CD4-positive, alpha-beta T cell treated with Interleukin-15 for 1 hour (primary cell): ENCODE measurements at places on chromosomes 6 and 20.

GRCh38 chr6:36671687-36672375 is 6.7 kb upstream of the CDKN1A start:
- DNase-seq: no peak

GRCh38 chr20:36812594-36813463 is 39.3 kb upstream of the DSN1 start:
- no peak for DNase-seq

- no peak for DNase-seq
These were observed 137.5 kb upstream of the SYNDIG1 start for GRCh38 chr20:24331939-24332338.

DNA sequence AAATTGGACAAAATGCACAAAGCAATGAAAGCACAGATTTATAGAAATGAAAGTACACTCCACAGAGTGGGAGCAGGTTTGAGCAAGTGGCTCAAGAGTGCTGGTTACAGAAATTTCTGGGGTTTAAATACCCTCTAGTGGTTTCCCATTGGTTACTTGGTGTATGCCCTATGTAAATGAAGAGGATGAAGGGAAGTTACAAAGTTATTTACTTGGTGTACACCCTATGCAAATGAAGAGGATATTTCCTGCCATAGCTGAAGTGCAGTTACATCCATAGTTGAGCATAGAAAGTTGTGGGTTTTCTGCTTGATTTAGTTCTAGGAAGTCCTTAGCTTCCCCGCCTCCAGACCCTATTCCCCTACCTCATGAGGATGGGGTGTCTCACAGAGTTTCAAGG is 22.7 kb downstream of the BCAS1 start:
- DNase-seq: no peak

DNA sequence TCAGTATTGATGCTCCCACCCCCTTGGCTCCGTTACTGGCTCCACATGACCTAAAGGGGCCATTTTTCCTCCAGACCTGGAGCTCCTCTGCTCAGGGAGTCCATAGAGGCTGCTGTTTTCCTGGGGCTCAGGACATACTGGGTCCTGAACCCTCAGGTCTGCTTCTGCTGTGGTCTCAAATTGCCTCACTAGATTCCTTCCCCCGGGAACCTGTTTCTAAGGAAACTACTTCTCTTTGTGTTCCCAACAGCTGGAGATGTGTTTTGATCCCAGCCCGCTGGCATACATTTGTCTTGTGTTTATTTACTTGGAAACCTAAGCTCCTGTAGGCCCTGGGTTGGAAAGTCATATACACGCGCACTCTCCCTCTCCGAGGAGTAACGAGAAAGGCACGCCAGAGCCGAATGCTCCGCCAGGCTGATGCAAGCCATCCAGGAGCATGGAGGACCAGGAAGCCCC is 222.8 kb downstream of the UST start:
- no peak for DNase-seq
